ENCODE measurements at places on chromosomes 11 and 22. TPM values are rescaled to one million over a fixed set of nuclear protein-coding genes. Genes with fewer than 3 reads are reported as not detected.

The CCDC73 gene
- not detected for polyA plus RNA-seq

The FOSL1 gene
- 199 TPM for polyA plus RNA-seq

The RIBC2 gene
- 1.7 TPM for polyA plus RNA-seq

DNA sequence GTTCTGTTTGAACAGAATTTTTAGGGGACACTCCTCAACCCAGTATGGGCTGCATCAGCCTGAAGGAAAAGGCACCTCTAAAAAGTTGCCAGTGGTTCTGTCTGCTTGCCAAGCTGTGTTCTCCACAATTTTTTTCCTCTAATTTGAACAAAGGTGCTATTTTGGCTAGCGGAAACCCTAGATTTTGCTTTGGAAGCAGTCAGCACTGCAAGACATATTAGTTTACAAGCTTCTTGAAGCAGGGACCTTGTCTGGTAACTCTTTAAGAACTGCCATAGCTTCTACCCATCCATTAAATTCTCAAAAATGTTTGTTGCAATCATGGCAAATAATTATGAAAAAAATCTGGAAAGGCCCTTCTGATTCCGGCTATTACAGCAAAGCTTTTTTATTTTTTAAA, 75.6 kb upstream of the HEPHL1 start:
- no peak for DNase-seq

- no peak for DNase-seq
These were observed 125.0 kb downstream of the KCNQ1 start for GRCh38 chr11:2569731-2570210.

All from foreskin keratinocyte (primary cell).